Stimulated activated CD4-positive, alpha-beta T cell treated with anti-CD3 and anti-CD28 coated beads, Interleukin-15, amount 100 ng/mL, for 48 hours (primary cell): ENCODE measurements at places on chromosomes 6 and 20.

DNA sequence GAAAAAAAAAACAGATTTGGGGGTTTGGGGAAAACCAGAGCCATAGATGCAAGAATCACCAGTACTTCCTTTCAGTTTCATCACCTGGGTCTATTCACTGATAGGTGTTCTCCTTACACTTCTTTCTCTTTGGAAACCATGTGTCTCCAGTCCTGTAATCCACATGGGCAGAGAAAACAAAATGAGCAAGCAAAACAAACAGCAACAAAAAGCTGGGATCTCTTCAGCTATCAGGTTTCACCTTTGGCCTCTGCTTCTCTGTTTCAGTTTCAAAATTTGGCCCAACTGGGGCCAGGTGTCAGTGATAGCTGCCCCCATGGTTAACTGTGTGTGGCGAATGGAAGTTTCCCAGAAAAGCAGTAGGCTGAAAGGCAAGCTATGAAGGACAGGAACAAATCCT lies 220.0 kb upstream of the THBS2 start:
- no peak for DNase-seq

GRCh38 chr20:34299556-34300255 lies 3.4 kb downstream of the AHCY start:
- no peak for DNase-seq

- no peak for DNase-seq
Observed at GRCh38 chr20:63148696-63149095, 67.2 kb downstream of the YTHDF1 start.

- DNase-seq, result no peak
Observed at GRCh38 chr6:157825243-157825904, 2.3 kb downstream of the SNX9 start.

GRCh38 chr20:52191916-52192718 lies 538 bp upstream of the ZFP64 start:
- DNase-seq, result peak; percentile 16

DNA sequence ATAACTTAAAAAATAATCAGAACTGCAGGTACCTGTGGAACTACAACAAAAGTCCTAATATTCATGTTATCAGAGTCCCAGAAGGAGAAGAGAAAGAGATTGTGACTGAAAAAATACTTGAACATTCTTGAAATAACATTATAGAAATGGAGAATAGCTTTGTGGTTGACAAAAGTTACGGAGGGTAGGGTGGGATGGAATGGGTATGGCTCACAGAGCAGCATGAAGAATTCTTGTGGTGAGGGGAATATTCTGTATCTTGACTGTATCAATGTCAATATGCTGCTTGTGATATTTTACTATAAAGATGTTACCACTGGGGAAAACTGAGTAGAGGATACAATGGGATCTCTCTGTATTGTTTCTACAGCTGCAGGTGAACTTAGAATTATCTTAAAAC lies 122.5 kb downstream of the DST start:
- DNase-seq, result no peak

DNA sequence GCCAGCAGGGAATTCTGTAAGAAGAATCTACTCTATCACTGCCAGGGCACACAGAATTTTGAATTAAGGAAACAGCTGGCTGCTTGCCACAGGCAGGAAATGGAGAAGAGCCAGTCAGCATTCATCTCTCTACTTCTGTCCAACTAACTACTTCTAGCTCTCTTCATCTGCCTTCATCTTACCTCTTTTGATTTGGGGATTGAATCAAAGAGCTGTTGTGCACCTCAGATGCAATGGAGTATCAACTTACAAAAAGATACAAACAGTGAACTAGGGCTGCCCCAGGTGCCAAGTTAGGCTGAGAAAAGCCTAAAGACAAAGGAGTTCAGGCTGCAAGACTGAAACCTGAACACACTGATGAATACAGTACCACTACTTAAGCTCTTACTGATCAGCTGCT lies 82.0 kb downstream of the PTPRK start:
- no peak for DNase-seq

- no peak for DNase-seq
Observed at GRCh38 chr6:118774581-118774980, 119.4 kb upstream of the ASF1A start.

DNA sequence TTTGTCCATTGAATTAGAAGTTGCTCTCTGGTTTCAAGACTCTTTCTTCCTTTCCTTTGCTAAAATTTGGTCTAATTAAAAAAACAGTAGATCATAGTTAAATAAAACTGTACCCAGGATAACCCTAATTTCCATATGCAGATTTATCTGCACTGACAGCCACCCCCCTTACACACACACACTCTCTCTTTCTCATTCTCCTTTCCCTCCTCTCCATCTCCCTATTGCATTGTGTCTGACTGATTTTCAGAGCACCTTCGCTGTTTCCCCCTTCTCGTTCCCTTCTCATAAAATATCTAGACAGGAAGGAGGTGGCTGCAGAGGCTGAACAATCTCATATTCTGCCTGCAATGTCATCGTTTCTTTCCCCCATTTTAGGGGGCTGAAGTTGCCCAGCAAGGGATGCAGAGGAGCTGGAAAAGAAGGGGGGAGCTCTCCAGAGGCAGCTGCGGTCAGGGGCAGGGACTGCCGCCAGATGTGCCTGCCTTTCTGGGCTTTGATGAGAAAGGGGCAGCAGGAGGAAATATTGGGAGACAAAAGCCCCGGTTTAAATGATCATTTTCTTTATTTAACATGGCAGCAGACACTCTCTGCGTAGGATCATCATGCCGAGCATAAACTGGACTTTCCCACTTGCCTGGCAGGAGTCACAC lies 22.5 kb upstream of the MMS22L start:
- no peak for DNase-seq
